T follicular helper cell (primary cell): ENCODE measurements at places on chromosomes 3 and 15.
A peak's percentile ranks its signal among the peaks of the same experiment; 100 is the strongest.

GRCh38 chr3:154273381-154273780 is 50.9 kb downstream of the DHX36 start:
- DNase-seq: no peak

DNA sequence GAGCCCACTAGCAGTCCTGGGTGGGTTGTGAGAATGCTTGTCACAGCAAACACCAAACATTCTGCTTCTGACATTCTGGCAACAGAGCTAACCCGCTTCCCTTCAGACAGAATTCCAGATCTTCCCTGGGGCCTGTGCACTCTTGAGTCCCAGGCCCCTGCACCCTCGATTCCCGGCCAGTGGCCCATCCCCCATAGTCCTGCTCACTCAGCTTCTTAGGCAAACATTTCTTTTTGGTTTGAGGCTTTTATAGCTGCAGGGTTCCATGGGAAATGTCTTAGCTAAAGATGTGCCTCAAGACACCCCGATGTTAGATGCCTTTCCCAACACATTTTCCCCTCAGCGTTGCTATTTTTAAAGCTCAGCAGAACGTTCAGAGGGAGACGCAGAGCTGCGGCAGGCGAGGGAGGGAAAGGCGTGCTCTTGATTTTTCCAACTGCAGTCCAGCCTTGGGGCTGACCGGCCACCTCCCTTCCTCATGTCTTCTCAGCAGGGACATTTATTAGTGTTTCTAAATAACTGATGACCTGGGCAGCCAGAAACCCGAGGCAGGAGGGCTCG is 35.2 kb downstream of the ABTB1 start:
- DNase-seq: no peak

- DNase-seq: no peak
Measured at GRCh38 chr15:51251556-51251955, 86.8 kb downstream of the CYP19A1 start.

GRCh38 chr3:184229394-184230080 is at the start of gene VWA5B2:
TSS of gene VWA5B2 (plus strand) at chr3:184229585. CDS start at chr3:184230529, 944 bp downstream.
- DNase-seq: peak; percentile 63

DNA sequence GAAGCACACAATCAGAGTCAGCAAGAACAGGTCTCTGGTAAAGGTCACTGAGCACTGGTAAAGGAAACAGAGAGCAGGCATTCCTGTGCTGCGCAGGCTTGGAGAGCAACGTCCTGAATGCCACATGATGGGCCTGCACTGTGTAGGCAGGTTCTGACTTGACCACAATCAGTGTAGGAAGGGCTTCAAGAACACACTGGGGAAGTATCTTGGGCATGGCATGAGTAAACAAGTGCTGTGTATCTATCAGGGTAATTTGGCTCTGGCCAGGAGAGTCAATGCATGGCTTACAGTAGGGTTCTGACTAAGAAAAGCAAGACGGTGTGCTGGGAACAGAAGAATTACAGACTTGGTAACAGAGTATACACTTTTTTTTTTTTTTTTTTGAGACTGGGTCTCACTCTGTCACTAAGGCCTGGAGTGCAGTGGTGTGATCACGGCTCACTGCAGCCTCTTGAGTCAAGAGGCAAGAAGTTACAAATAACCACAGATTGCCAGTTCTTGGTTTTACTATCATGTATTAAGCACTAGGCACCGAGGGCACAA is 30.6 kb downstream of the TBC1D2B start:
- DNase-seq: no peak

DNA sequence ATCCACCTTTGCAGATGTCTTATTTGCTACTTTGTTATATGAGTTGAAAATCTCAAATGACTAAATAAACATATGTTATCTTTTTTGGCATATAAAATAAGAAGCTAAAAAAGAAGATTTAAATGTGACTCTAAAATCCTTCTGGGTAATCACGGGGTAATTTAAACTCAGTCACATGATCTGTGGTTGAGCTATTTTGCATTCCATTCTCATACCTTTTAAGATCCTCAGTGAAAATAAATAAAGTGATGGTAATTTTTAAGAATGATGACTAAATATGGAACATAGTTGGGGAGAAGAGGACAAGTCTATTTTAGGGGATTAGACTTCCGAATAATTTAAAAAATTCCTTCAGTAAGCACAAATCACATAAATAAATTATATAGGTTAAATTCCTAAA is 1076.8 kb downstream of the TUSC7 start:
- DNase-seq: no peak

DNA sequence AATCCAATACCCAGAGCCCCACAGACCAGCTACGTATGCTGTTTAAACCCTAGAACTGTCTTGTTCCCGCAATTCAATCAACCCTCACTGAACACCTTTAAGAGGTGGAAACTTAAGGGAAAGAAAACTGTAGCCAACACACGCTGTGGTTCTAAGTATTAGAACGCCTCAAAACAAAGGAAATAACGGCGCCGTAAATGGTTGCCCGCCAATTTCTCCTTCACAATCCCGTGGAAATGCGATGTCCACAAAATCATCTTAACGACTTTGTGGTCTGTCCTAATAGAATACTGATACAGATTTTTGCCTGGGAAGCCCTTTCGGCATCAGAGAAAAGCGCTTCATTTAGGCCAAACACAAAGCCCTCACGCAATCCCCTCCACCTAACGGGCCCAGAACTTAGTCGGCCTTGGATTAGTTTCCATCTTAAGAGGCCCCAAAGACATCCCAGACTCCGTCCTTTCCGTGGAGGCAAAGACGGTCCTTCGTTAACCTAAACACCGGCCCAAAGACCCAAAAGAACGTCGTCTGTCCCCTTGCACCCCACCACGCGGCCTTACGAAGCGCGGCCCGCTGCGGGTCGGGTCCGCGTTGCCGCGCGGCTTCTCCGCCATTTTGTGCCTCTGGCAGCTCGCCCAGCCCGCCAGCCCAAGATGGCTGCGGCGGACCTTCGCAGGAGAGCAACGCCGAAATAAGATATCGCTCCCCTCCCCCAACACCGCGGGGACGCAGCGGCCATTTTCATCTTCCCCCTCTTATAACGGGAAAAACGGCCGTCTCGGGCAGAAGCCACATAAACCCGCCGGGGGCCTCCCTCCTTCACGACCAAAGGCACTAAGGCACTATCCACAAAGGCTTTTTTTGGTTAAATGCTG is 763 bp downstream of the TRA2B start:
- peak; percentile 83 for DNase-seq

DNA sequence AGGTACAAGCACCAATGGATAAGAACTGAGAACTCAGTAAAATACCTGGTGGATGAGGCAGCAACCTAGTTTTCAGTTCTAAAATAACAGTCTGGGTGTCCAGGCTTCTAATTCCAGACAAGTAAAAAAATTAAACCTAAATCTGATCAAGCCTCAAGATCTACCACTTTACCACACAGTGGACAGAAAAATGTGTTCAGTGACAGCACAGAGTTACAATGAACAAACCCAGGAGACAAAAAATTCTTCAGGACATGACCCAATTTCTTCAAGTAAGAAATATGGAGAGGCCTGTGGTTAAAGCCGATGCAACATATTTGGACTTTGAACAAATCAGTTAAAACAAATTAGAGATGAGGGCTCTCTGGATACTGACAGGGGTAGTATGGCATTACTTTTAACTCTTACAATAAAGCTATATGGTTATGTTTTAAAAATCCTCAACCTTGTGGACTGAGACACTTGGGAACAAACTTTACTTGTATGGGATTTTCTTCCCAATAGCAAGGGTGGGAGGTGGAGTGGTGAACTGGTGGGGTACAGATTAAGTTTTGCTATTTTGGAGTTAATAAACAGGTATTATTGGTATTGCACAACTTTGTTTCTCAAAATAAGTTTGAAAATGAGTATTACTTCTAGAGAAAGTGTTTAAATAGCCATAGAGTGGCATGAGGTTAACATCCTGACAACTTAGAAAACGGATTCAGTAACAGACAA is 14.2 kb downstream of the CCNL1 start:
- DNase-seq: no peak

GRCh38 chr3:46934072-46934471 is 42.5 kb downstream of the CCDC12 start:
- no peak for DNase-seq

DNA sequence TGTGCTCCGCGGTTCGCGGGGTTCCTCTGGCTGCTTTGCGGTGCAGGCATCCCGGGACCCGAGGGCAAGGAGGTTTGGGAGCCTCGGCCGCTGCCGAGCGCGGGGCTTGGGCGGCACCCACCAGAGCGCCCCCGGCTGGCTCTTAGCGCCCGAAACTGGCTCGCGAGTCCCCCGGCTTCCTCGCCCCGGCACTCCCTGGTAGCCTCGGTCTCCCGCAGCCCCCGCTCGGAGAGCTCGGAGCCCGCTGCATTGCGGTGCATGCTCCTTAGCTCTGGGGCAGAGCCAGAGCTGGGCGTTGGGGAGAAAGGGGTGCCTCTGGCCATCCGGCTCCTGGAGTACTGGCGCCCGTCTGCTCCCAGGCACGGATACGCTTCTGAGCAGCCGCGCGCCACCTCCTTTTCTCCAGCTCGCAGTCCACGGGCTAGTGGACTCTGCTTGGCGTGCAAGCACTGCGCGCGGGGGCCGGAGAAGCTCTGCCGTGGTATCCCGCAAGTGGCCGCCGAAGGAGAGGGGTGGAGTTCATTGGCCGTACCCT is 753 bp downstream of the EPHB1 start:
- no peak for DNase-seq

DNA sequence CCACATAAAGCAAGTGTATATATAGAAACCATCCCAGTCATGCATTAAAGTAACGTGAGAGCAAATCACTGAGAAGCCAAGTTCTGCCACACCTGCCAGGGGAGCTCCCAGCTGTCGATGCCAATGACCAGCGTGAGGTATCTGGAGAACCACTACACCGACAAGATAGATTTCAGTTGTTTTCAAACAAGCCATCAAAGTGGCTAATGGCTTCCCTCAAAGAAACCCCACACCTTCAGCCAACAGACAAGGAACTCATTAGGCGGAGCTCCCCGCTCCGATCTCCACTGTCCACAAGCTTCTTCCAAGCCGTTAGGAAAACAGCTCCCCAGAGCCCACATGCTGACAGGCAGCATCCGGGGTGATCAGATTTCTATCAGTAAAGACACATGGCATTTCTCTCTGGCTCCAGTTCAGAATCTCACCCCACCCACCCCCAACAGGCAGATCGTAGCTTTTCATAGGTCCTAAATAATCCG is 54.2 kb upstream of the SPATA12 start:
- DNase-seq: no peak

DNA sequence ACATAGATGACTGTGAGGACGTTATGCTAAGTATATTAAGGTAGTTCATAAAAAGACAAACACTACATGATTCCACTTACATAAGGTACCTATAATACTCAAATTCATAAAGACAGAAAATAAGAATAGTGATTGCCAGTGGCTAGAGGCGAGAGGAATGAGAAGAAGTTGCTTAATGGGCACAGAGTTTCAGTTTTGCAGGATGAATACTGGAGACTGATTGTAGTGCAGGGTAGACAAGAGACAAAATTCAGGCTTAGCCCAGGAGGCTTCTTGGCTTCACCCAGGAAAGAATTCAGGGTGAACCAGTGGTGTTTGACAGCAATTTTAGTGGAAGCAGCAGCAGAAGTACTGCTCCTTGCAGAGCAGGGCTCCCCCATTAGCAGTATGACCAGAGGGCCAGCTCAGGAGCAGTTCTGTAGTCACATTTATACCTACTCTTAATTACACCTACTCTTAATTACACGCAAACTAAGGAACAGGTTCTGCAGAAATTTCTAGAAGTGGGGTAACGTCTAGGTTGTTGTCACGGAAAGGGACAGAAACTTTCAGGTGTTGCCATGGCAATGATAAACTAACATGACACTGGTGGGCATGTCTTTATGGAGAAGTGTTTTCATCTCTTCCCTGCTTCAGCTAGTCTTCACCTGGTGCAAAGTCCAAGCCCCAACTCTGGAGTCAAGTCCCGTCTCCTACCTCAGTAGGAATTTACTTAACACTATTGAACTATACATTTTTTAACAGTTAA is 55.2 kb downstream of the TBL1XR1 start:
- DNase-seq: peak; percentile 3

GRCh38 chr3:47410801-47411646 is 30.2 kb downstream of the PTPN23 start:
- DNase-seq: no peak

GRCh38 chr3:10157031-10157430 is 7.7 kb upstream of the IRAK2 start:
- no peak for DNase-seq

- DNase-seq: no peak
Measured at GRCh38 chr3:11543141-11543947, 100.4 kb downstream of the VGLL4 start.

GRCh38 chr3:61875046-61875844 is 313.9 kb downstream of the PTPRG start:
- DNase-seq: no peak

DNA sequence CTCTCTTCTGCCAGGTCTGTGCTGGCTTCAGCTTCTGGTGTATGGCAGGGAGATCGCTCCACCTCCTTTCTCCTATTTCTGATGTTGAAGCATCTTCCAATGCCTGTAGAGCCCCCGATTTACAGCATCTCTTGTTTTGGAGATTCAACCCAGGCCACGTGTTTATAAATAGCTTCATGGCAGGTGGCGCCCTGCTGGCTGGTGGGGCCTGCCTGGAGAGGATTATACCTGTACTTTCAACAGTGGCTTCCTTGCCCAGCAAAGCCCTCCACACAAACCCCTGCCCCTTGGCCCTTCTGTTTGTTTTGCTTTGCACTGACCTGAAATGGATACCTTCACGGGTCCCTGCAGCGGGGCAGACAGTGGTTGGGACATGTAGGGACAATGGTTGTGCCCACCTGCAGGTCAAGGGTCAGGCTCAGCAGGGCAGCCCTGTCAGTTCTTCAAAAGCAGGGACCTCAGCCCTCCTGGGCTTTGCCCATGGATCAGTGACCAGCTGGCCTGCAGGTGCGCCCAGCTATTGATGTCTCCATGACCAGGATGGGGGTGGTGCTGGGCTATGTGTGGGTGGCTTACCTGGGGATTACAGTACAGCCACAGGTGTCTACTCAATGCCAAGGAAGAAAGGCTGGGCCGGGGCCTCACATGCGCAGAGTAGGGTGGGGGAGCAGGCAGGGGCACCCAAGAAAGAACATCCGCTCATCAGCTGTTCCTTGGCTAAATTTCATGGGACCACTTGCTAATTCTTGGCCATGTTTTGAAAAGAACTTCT is 112.7 kb upstream of the PRR23C start:
- DNase-seq: no peak

- no peak for DNase-seq
Measured at GRCh38 chr15:74213858-74214284, 11.3 kb upstream of the STRA6 start.

DNA sequence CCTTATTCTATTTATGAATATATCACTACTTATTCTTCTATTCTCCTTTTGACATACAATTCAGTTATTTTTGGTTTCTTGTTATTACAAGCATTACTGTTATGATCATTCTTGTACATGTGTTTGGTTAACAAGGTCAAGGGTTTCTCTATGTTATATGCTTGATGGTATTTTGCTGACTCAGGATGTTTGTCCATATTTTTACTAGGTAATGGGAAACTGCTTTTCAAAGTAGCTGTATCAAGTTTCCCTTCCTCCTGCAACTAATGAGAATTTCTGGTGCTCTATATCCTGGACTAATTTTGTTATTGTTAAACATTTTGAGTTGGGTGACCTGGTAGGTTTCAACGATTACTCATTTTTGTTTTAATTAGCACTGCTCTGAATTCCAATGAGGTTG is 841.0 kb downstream of the OTOL1 start:
- no peak for DNase-seq
